ENCODE measurements at places on chromosomes 16 and 17.

GRCh38 chr16:31471241-31471874 lies 594 bp upstream of the TGFB1I1 start:
- DNase-seq, result no peak

DNA sequence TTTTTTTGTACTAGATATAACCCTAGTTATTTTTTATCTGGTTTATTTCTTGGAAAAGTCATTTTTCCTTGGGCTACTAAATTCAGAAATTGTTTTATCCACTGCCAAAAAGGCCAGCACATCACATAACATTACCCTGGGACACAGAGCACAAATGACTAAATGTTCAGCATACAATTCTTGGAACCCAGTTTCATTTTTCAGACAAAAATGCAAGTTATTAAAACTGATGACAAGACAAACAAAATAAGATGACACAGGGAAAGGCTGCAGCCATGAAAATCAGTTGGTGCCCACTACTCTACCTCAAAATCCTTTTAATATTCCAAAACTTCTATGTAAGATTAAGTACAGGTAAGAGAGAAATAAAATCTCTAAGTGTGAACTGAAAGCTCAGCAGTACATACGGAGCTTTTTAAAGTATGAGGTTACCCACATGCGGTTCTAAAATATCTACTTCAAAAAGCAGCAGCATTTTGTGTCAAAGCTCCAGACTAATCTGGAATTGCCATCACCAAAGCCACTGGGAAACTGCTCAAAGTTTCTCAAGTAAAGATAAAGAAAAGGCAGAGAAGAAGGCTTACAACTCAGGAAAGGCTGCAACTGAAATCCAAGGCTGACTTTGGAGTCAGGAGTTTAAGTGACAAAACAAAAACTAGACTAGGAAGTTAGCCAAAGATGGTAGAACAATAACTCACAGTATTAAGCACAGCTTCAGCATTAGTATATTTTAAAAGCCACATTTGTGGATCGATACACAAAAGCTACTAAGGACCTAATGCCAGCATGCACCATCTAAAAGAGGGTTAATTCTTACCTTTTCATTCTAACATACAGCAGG lies 41.4 kb downstream of the AP1G1 start:
- DNase-seq, result peak; percentile 4

DNA sequence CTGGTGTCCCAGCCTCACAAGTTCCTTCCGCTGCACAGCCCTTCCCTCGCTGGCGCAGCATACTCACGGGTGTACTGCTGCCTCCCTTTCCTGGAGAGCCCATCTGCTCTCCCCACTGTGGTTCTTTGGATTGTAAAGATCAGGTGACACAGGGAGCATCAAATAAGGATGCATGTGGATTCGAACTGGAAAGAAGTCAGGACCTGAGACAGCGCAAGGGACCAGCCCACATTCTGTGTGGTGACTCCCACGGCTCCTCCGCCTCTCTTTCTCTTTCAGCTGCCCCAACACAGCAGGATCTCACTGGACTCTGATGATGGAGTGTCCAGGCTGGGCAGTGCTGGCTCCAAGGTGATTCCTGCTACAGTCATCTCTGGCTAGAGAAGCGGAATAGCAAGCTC lies 8.1 kb downstream of the LDAF1 start:
- DNase-seq, result no peak

- no peak for DNase-seq
These were observed 41.4 kb downstream of the VPS53 start for GRCh38 chr17:673200-673681.

Measured in activated CD4-positive, alpha-beta T cell treated with anti-CD3 and anti-CD28 coated beads, Interleukin-10, Interleukin-2, amounts not matched to agents 100 ng/mL and 50 ng/mL, durations not matched to agents 16 hours and 8 hours (primary cell).